ENCODE measurements at places on chromosomes 7 and 10.
A peak's percentile ranks its signal among the peaks of the same experiment; 100 is the strongest.

- DNase-seq, result no peak
Measured at GRCh38 chr7:133860628-133861335, 266.4 kb upstream of the LRGUK start.

GRCh38 chr10:52452600-52453493 is 138.8 kb downstream of the DKK1 start:
- DNase-seq, result no peak

- no peak for DNase-seq
Measured at GRCh38 chr7:139119486-139119849, 9.9 kb upstream of the ZC3HAV1 start.

- DNase-seq, result no peak
Measured at GRCh38 chr7:2526659-2527504, 7.3 kb downstream of the LFNG start.

DNA sequence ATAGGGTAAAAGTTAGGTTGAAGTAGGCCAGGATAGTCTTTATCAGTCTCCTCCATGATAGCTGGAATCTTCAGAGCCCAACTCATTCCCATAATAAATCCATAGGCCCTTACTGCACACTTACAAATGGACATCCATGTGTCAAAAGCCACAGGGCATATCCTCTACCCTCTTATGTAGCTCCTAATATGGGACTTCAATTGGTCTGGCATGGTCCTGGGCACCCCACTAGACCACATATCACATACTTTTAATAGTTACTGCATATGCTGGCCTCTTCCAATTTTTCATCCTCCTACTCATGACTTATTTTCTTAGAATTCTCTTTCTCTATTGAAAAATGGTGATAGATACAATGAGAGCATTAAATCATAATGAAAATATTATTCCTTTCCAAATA is 169.3 kb downstream of the MAGI2 start:
- DNase-seq, result no peak

DNA sequence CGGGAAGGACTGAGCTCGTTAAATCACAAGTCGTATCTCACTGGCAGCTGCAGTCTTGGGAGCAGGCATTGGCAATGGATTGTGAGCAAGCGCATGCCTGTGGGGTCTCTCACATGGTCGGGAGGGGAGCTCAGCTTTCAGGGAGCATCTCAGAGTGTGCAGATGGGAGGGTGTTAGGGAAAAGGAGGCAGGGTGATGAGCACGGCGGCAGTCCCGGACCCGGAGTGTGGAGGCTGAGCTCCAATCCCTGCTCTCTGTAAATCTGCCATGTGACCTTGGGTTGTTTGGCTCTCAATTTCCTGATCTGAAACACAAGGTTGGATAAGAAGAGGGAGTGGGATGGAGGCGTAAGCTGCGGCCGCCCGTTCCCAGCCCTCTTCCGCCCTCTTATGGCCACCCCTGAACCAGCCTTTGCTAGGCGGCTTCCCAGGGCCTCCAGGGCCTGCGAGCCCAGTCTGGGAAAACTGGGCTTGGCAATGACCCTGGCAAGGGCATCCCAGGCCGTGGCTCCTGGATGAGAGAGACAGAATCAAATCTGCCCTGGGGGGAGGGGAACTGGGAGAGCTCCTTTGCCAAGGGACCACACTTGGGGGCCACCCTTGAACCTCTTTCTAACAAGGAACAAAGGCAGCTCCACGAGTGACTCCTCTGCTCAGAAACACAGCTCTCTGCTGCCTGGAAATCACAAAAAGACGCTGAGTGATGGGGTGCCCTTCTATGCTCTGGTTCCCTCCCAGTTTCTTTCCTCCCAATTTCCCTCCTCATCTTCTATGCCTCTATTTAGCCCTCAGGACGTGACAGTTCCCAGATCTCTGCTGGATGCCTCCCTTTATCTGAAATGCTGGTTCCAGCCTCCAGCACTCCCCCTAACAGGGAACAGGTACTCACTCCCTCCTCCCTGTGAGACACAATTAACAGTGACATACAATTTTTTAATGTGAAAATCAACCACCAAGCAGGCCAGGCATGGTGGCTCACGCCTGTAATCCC is 41.7 kb upstream of the LOXL4 start:
- peak; percentile 60 for DNase-seq

DNA sequence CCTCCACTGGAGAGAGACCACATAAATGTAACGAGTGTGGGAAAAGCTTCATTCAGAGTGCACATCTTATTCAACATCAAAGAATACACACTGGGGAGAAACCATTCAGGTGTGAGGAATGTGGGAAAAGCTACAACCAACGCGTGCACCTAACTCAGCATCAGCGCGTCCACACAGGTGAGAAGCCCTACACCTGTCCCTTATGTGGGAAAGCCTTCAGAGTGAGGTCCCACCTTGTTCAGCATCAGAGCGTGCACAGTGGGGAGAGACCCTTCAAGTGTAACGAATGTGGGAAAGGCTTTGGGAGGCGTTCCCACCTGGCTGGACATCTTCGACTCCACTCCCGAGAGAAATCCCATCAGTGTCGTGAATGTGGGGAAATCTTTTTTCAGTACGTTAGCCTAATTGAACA is 20.6 kb downstream of the FAM200A start:
- DNase-seq, result no peak

GRCh38 chr10:98582363-98582762 is 135.6 kb upstream of the HPS1 start:
- no peak for DNase-seq

DNA sequence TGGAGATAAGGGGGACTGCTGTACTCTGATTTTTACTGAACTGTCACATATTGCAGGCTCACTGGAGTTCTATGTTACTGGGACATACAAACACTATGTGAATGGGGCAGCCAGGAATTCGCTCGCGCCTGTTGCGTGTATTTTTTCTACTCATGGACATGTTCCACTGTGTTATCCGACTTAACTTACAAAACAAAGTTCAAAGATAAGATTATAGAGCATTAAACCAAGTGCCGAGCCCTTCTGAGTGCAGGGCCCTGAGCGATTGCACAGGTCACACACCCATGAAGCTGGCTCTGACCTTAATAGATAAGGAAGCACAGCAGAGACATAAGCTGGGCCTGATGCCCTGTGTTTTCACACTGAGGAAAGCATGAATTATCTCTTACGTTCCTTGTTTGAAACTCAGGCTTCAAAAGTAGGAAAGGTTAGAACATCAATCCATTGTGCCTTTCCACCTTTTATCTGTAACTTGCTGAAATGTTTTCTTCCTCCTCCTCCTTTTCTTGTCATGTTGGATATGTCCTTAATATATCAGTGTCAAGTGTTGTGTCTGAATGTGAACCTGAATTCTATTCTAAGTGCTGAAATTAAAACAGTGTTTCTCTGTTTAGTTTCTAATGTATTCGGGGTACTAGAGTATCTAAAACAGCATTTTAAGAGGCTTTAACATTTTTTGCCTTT is 273.8 kb downstream of the AUTS2 start:
- no peak for DNase-seq

DNA sequence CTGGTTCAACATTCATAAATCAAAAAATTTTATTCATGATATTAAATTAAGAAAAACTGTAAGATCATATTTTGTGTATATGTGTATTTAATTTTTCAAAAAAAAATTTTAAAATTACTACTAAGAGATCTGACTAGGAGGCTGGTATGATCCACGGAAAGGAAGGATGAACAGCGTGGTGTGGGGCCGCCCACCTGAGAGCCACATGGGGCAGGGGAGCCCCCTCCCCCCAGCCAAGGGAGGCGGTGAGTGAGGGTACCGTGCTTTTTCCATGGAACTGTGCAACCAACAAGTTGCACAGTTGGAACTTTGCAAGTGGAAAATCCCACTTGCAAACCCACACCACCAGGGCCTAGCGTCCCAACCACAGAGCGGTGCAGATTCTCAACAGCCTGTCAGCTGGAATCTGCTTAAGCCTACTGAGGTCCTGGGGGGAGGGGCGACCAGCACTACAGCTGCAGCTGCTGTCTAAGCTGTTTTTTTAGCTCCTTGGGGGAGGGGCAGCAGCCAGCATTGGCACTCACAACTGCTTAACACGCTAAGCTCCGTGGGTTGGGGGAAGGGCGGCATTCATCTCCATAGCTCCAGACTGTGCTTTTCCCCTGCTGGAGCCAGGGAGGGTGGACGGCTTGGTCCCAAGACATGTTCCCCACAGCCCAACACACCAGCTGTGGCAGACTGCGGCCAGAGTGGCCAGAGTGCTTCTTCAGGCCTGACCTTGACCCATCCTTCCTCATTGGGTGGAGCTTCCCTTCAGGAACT is 94.2 kb upstream of the IGFBP3 start:
- DNase-seq, result peak; percentile 56
